HT1080 (cell line): ENCODE measurements at places on chromosomes 5 and 9. TPM values are rescaled to one million over a fixed set of nuclear protein-coding genes. Genes with fewer than 3 reads are reported as not detected.

The LCN6 gene
- not detected in 2 replicates for total RNA-seq

GRCh38 chr5:154860123-154860522, 1.7 kb downstream of the CNOT8 start:
- peak; percentile 74 for DNase-seq

DNA sequence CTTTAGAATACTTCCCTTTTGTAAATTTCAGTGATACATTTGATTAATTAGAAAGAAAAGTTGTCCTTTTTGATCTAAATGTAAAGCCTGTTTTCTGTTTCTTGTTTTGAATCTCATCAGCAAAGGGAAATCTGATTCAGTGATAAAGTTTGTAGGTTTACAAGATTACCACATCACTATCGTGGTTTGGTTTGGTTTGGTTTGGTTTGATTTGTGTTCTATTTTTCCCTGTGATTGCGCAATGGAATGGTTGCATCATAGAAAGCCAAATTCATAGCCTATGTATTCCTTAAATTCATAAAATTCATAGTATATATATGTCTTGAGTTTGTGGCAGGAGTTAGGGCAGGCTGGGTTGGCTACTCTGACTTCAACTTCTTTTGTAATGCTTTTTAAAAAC, 15.2 kb downstream of the SRFBP1 start:
- DNase-seq, result peak; percentile 17

The KIF3A gene
- total RNA-seq, result 2.9 and 3.6 TPM in 2 replicates

GRCh38 chr9:72911247-72911775, 41.5 kb downstream of the ALDH1A1 start:
- no peak for DNase-seq

DNA sequence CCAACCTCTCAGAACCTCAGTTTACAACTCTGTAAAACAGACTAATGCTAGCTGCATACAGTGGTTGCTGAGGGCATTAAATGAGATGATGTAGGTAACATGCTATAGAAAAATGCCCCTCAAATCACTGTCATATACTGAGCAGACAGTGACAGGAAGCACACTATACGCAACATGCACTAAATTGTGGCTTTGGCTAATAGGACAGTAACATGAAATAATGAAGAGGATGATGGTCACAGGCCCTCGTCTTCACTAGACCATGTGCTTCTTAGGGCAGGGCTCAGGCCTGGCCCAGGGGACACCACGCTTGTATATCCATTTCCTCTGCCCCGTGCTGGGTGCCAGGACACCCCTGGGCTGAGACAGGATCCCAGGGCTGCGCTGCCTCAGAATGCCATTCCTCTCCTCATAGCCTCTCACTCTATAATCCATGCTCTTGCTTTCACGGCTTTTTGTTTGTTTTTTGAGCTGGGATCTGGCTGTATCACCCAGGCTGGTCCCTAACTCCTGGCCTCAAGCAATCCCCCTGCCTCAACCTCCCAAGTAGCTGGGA, 18.9 kb downstream of the CSF1R start:
- no peak for DNase-seq

The WNT8A gene
- not detected in 2 replicates for total RNA-seq

The PRR7 gene
- total RNA-seq, result 34.3 and 43.4 TPM in 2 replicates

The PCDHGB5 gene
- total RNA-seq, result 0.37 and 0.55 TPM in 2 replicates

The RGS7BP gene
- not detected in 2 replicates for total RNA-seq

GRCh38 chr5:33299621-33300208, 141.1 kb upstream of the TARS1 start:
- peak; percentile 62 for DNase-seq

GRCh38 chr9:111821006-111821528, 26.3 kb upstream of the SHOC1 start:
- no peak for DNase-seq

The PKD2L2 gene
- not detected in 2 replicates for total RNA-seq

The MED7 gene
- total RNA-seq, result 9.7 and 13.2 TPM in 2 replicates

GRCh38 chr9:77800924-77801551, 152.9 kb upstream of the GNA14 start:
- no peak for DNase-seq

- DNase-seq, result no peak
Observed at GRCh38 chr9:116928884-116929283, 241.8 kb downstream of the TRIM32 start.

The ZNF483 gene
- total RNA-seq, result not detected in 2 replicates

- DNase-seq, result no peak
Observed at GRCh38 chr5:157204765-157205164, 24.1 kb downstream of the ITK start.

The ASPN gene
- not detected in 2 replicates for total RNA-seq

DNA sequence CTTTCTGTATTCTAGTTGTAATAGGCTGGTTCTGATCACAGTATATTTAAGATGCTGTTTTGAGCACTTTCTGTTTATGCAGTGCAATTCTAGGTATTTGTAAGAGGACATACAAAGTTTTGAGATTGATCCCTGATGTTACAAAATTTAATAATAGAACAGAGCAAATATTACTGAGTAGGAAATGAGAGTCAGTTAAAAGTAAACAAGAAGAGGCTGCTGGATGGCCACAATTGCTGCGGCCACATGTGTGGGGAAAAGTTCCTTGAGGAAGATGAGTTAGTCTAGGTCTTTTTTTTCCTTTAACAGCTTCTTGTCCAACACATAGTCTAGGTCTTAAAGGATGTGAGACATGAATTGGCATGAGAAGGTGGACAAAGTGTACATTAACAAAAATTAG, 11.3 kb downstream of the EHMT1 start:
- no peak for DNase-seq

- DNase-seq, result peak; percentile 71
Observed at GRCh38 chr5:149310947-149311658, 34.2 kb upstream of the GRPEL2 start.

The TOR4A gene
- total RNA-seq, result 66.1 and 74.7 TPM in 2 replicates

- no peak for DNase-seq
Observed at GRCh38 chr5:39698838-39699560, 274.2 kb upstream of the DAB2 start.

GRCh38 chr9:120040896-120041295, 539.1 kb downstream of the CDK5RAP2 start:
- no peak for DNase-seq

The ADAMTS13 gene
- total RNA-seq, result 0.07 and 0.19 TPM in 2 replicates

DNA sequence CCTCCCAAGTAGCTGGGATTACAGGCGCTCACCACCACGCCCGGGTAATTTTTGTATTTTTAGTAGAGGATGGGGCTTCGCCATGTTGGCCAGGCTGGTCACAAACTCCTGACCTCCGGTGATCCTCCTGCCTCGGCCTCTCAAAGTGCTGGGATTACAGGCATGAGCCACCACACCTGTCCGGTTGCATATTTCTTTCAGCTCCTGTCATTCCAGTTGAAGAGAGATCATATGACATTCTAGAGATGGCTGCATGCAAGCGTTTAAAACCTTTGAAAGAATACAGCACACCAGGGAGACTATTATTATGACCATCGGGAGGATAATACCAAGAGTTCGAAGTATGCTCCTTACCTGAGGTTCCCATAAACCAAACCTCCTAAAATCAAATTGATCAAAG, 9.6 kb upstream of the NIM1K start:
- DNase-seq, result no peak

DNA sequence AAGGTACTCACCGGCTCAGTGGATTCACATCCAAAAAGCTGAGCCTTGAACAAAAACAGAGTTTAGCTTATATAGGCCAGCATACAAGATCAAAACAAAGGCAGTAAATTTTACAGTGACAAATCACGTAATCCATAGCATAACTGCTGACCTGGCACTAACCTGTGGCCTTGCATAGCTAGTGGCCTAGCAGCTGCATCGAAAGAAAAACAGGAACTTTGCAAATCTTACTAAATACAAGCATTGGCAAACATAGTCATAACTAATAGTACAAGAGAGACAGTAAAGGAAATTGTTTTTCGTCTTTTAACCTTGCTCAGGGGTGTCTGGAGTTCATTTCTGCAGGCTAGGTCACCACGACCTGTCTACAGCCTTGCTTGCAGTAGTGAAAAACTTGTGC, 4.8 kb downstream of the HSDL2 start:
- DNase-seq, result no peak

- DNase-seq, result no peak
Observed at GRCh38 chr9:109319017-109319625, 1.7 kb downstream of the EPB41L4B start.

The BHMT2 gene
- not detected in 2 replicates for total RNA-seq

GRCh38 chr9:34884747-34885189, 73.3 kb upstream of the PHF24 start:
- DNase-seq, result no peak

DNA sequence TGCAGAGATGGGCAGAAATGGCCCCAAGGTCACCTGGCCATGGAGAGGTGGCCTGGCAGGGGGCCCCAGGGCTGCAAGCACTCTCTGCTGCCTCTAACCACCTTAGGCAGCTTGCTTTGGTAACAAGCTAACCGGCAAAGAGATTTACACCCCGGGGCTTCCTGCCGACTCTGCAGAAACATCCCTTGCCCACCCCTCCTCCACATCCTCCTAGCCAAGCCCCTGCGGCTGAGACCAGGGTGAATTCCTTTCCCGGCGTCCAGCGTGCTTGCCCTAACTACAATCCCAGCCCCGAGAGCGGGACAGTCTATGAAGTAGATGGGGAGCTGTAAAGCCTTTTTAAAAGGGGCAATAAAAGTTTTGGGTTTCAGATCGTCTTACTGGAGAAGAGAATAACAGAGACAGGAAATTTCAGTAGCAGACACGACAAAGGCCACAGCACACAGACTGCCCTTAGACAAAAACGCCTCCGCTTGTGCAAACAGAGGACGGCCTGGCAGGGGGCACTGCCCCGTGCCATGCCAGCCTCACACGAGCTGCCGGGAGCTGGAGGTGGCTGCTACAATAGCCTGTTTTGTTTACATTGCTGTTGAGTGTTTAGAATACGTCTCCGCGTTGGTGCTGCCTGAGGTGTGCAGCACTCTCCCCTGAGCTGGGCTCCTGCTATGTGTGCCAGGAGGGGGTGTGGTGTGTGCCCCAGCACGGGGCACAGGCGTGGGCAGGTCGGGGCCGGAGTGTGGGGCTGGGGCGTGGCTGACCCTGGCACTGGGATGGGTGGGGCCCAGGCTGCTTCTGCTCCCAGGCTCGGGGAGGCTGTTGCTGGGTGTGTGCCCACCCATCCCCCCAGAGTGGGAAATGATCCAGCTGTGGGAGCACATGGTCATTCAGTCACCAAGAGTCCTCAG, 15.3 kb downstream of the MYMK start:
- no peak for DNase-seq

- DNase-seq, result no peak
Observed at GRCh38 chr9:96137671-96138429, 164.1 kb downstream of the HSD17B3 start.

The OBP2B gene
- total RNA-seq, result not detected in 2 replicates

The TEK gene
- total RNA-seq, result 0.26 and 0.33 TPM in 2 replicates

The FBN2 gene
- 12.8 and 14.0 TPM in 2 replicates for total RNA-seq

The INSL6 gene
- total RNA-seq, result not detected in 2 replicates
